Astrocyte of the cerebellum (primary cell): ENCODE measurements at places on chromosomes 11 and 22.

DNA sequence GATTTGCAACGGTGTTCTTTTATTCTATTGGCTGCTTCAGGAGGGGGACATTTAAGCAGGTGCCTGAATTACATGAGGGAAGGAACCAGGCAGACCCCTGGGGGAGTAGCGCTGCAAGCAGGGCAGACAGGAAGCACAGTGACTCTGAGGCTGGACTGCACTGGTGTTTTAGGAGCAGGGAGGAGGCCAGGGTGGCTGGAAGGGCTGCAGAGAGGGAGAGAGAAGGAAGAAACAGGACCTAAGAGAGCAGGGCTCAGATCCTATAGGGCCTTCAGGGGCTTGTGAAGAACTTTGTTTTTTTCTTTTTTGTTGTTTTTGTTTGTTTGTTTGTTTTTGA is 62.5 kb upstream of the SORL1-AS1 start:
- no peak for DNase-seq

GRCh38 chr11:113334183-113334582 is 19.8 kb downstream of the TTC12 start:
- DNase-seq: no peak

- no peak for DNase-seq
Observed at GRCh38 chr11:70751142-70751734, 352.9 kb downstream of the CTTN start.

GRCh38 chr11:46264976-46265375 is 12.5 kb upstream of the CREB3L1 start:
- no peak for DNase-seq

- DNase-seq: no peak
Observed at GRCh38 chr11:87256694-87257340, 219.1 kb downstream of the TMEM135 start.

- DNase-seq: no peak
Observed at GRCh38 chr22:35458547-35459422, 58.8 kb downstream of the MCM5 start.

- no peak for DNase-seq
Observed at GRCh38 chr11:130389335-130389935, 39.0 kb downstream of the ADAMTS8 start.

GRCh38 chr11:69889400-69890318 is 70.4 kb upstream of the FGF3 start:
- DNase-seq: no peak
